NCI-H2029 (cell line): ENCODE measurements at places on chromosomes 1 and 21.
A peak's percentile ranks its signal among the peaks of the same experiment; 100 is the strongest.

DNA sequence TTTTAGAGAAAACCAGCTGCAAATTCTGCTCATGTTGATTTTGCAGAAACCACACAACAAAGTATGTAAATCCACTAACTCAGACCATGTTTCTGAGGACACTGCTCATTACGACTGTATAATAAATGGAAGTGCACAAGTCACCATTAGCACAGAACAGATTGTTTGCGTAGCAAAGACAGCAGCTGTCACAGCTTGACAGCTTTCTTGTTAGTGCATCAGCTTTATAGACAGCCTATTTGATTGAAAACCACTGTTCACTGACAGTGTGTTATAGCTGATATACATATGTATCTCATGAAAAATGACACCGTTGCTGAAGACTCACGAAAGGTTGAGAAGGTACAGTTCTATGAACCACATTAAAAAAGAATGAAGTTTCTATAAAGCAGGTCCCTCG lies 560.2 kb upstream of the ZRANB2 start:
- DNase-seq = no peak

DNA sequence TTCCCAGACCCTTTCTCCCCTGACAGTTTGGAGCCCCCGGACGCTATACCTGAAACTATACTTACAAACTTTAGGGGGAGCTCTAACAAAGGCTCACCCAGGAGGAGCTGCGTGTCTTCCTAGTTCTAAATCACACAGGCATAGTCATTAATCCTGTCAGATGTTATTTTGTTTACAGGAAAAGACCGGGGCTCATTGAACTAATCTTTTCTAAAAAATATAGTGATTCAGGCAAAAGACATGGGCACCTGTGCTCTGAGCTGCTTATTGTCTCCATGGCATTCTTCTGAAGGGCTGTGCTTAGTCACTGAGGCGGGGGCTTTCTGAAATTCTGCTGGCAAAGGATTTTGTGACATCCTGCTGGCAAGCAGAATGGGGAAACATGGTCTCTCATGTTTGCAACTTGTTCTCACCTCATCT lies 1577.0 kb downstream of the NCAM2 start:
- DNase-seq = no peak

GRCh38 chr1:91501971-91502671 lies 1.5 kb downstream of the CDC7 start:
- no peak for DNase-seq

DNA sequence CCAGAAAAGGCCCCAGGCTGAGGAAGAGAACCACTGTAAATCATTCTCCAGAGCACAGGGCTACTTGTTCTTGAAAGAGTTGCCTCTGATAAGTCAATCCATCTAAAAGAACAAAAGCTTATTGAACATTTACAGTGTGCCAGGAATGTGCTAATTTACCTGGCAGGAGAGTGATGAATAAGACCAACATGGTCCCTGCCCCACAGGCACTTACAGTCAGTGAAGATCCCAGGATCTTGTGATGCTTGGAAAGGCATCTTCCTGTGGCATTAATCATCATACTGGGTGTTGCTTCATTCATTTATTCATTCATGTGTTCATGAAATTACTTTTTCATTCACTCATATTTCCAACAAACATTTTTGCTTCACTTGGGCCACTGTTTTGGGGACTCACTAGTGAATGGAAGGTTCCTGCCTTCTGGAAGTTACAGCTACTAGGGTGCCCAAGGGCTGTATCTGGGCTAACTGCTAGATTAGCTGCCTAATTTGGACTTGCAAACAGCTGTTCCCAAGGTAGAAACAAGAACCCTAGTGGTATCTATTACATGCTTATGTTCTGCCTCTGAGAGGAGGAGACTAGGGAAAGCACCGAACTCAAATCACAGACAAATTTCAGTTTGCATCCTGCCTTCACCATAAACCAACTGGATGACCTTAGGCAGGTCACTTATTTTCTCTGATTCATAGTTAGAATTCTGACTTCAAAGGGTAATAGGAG lies 133.5 kb downstream of the CLIC6 start:
- no peak for DNase-seq

DNA sequence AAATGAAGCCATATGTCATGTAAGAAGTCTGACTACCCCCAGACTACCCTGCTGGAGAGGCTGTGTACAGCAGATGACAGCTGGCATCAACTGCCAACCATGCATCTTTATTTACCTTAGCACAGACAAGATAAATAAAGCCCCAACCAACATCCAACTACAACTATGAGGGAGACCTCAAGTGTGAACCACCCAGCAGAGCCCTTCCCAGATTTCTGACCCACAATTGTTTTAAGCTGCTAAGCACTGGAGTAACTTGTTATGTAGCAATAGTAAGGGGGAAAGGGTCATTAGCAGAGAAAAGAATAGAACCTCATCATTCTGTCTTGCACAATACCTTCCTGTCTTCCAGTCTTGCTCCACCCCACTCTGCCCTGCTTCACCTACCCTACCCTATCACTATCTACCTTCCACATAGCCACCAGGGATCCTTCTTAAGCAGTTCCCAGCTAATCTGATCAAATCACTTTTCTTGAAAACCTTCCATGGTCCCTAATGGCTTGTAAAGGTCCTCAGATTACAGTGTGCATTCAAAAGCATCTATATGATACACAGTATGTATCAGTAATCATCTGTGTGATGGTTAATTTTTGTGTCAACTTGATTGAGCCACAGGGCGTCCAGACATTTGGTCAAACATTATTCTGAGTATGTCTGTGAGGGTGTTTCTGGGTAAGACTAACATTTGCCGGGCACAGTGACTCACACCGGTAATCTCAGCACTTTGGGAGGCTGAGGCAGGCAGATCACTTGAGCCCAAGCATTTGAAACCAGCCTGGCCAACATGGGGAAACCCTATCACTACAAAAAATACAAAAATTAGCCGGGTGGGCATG lies 19.6 kb upstream of the RBM15 start:
- no peak for DNase-seq

- no peak for DNase-seq
Measured at GRCh38 chr1:244341455-244342450, 110.0 kb downstream of the ADSS2 start.

GRCh38 chr1:161013488-161014230 lies 7.3 kb downstream of the F11R start:
- DNase-seq = peak; percentile 46

DNA sequence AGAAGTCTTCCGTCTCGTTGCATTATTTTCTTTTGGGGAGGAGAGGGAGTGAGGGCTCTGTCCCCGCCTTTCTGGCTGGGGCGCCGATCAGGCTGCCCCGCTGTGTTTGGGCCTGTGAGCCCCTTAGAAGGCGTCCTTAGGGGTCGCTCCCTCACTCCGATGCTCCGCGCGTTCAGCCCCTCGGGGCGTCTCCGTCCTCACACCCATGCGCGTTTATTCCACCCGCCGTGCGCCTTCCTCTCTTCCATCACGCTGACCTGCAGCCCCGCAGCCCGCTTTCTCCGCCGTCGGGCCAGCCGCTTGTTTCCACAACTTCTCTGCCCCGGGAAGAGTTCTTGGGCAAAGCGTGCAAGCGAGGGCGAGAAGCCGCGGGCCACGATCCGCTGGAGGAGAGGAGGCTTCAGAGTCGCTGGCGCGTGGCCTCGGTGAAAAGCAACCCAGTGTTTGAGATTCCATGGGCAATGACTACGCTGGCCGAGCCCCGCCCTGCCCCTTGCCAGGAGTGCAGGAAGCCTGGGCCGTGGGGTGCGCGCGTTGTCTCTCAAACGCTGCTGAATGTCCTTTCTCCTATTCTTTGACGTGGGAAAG lies 27.7 kb downstream of the TRIM11 start:
- DNase-seq = no peak

DNA sequence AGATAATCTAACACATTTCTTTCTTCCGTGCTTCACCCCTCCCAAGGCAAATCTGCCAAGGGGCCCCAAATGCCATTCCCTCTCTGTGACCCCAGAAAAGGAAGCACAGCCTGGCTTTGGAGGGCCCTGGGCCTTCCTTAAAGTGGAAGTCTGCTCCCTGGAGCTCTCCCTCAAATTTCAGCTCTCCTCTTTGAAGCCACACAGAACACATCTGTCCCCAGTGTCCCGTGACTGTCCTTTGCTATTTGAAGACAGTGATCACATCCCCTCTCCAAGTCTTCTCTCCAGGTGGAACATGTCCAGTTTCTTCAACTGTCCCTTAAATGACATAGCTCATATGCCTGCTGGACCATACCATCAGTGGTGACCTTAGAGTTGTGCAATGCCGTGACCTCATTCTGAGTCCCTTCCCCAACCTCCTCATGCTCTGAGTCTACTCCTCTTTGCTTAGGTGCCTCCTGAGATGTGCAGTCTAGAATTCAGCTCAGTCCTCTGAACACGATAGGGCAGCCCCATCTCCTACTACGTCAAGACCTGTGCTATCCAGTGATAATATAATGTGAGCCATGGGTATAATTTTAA lies 18.4 kb upstream of the FOXO6 start:
- DNase-seq = no peak

GRCh38 chr1:159007726-159008125 lies 2.0 kb upstream of the IFI16 start:
- no peak for DNase-seq
